Lower leg skin (tissue), 4 donors: ENCODE measurements at places on chromosomes 5 and 9.

- DNase-seq = no peak
Measured at GRCh38 chr9:120137186-120137840, 442.7 kb downstream of the CDK5RAP2 start.

- no peak for DNase-seq
Measured at GRCh38 chr9:129785866-129786265, 17.1 kb upstream of the TOR1B start.

DNA sequence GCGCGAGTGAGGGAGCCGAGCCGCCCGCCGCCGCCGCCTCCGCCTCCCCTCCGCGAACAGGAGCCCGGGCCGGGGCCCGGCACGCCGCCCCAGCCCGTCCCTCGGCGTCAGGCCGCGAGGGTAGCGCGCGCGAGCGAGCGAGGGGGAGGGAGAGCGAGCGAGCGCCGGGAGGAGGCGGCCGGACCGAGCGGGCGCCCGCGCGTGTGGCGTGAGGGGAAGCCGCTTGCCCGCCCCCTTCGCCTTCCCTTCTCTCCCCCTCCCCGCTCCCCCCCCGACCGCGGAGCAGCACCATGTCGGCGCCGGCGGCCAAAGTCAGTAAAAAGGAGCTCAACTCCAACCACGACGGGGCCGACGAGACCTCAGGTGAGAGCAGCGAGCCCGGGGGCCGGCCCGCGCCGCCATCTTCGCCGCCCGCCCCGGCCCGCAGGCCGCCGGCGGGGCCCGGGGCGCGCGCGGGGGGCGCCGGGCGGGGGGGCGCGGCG is 312 bp downstream of the SET start:
- DNase-seq = peak; percentile 91

DNA sequence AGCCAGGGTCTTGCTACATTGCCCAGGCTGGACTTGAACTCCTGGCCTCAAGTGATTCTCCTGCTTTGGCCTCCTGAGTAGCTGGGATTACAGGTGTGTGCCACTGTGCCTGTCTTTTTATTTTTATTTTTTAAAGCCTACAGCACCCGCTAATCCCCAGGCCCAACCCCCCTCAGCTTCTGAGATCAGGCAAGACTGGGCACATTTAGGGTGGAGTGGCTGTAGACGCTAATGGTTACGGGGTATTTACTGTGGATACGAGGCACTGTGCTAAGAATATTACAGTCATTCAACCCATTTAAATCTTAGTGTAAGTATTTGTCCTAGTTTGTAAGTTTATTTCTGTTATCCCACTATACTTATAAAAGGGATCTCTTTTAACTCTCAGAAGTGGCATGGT is 175.2 kb downstream of the FANCC start:
- DNase-seq = no peak
